ENCODE measurements at places on chromosomes 7 and 10.

DNA sequence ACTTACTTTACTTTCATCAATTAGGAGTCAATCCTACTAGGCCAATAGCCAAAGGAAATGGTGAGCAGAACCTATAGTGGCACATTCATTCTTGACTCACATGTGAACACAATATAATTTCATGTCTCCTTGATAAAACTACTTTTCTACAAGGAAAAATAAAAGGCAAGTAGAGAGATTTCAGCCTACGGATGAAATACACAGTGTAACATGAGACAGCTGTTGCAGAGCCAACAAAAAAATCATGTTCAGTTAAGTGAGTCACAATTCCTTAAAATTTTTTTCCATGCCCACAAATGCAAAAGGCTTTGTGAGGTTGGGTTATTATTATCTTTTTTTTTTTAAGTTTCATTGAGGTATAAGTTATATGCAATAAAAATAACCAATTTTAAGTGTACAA lies 54.8 kb downstream of the GPR141 start:
- no peak for DNase-seq

DNA sequence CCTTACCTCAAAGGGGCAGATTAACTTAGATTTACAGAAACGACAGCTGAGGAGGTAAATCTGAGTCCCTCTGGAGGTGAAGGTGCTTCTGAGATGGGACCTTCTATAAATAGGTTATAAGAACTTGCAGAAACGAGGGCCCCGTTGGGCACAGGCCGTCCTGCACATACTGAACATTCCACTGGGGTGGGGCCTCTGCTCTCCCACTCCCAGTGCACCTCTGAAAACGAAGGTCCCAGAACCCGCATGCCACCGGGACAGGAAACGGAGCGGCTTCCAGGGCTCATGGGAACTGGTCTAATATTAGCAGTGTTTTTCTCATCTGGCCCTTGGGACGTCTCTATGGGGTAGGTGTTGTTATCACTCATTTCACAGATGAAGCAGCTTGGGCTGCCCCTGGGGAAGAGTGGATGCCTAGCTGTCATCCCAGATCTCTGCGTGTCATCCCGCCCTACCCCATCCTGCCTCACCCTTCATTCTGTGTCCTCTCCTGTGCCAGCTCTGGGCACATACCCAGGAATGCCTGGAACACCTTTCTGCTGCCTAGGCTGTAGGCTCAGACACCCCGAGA lies 19.6 kb downstream of the C10orf62 start:
- DNase-seq, result no peak

GRCh38 chr10:37703833-37704382 lies 153.5 kb downstream of the ZNF248 start:
- DNase-seq, result no peak

GRCh38 chr10:80485946-80486764 lies 32.0 kb downstream of the TSPAN14 start:
- no peak for DNase-seq

DNA sequence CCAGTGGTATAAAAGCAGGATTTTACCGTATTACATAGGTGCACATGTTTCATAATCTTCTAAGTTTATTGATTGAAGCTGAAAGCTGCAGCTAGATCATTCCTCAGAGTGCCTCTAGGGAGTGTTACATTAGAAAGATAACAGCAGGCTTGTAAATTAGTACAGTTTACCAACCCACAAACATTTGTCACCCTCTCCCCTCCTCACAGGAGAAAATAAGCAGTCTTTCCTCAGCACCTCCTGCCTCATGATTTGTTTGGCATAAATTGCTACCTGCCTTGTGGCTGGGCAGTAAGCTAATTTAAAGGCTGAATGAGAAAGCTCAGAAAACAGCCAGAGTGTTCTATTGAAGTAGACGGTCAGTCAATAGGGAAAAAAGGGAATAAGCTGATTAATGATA lies 74.2 kb downstream of the NXPH1 start:
- no peak for DNase-seq

- no peak for DNase-seq
These were observed 58.9 kb downstream of the CLRN3 start for GRCh38 chr10:127833804-127834203.

- no peak for DNase-seq
These were observed 13.5 kb downstream of the OR9A2 start for GRCh38 chr7:143013473-143013872.

DNA sequence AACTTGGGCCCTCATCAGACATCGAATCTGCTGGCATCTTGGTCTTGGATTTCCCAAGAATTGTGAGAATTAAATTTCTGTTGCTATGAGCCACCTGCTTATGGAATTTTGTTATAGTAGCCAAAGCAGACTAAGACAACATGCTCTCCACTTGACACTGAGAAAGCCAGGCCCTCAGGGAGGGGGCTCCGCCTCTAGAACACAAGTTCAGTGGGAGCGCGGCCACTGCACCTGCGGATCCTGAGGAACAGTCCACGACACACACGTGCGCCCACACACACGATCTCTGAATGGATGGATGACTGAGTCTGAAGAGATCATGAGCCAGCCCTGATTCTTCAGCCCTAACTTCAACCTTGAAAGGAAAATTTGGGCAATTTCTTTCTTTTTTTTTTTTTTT lies 73.7 kb downstream of the CTBP2 start:
- no peak for DNase-seq

- no peak for DNase-seq
These were observed 186.7 kb downstream of the PCLO start for GRCh38 chr7:82975811-82976468.

- DNase-seq, result no peak
These were observed 430.9 kb downstream of the ACTR3B start for GRCh38 chr7:153190452-153190851.

DNA sequence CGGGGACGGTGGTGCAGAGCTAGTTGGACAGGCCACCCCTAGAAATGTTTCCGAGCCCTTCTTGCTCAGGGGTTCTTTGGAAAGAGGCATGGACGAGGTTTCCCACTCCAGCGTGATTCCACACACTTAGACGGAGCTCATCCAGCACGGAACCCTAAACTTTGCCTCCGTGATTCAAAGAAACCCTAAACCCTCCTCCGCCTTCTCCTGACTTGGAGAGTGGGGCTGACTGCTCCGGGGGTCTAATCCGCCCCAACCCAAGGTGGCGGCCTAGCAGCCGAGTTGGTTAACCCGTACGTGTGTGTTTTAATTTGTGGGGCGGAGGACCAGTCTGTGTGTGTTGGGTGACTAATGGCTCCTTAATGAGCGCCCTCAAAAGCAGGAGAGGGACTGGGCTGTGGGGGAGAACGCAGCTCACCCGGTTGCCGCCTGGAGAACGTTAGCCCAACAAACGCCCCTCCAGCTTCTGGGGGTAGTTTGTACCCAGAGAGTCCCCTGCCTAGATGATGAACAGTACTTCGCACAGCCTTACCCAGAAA lies 3.8 kb downstream of the NEUROG3 start:
- DNase-seq, result no peak

GRCh38 chr10:63114031-63114814 lies 18.9 kb upstream of the NRBF2 start:
- no peak for DNase-seq

DNA sequence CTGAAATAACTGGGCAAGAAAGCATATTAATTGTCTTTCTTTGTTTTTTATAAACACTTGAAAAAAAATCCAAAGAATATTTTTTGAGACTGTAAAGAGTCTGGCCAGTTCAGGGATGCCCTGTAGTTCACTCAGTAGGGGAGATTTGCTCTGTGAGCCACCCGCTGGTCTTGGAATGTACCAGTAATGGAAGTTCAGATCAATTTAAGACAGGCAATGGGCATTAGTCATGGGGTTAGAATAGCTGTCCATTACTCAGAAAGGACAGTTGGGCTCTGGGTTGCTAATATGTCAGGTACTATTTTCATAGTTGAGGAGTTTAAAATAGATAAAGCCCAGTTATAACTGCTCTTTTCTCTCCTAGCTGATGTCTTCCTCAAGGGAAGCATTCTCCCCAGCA lies 38.7 kb downstream of the A1CF start:
- DNase-seq, result no peak

DNA sequence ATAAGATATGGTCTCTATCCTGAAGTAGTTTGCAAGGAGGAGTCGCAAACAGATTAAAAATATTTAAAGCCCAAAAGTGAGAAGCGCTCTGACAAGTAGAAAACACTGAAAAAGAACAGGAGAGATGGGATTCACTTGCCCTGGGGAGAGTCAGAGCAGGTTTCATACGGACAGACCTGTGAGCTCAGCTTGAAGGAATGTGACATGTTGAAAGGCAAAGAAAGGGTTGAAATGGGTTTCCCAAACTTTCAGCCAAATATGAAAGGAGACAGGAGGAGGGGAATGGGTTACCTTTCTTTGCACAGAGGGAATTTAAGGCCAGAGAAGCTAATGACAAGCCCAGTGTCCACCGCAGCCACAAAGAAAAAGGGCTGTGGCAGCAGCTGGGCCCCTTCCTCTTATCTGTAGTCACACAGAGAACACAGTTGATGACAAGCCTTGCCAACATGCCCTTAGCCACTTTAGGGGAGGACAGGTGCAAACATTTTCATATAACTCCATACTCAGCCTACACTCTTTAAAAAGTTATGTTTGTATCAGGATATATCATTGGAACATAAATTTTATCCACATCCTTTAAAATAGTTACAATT lies 14.9 kb downstream of the HOXA1 start:
- no peak for DNase-seq

- DNase-seq, result no peak
These were observed 94.6 kb upstream of the FAM180A start for GRCh38 chr7:135843214-135843613.

GRCh38 chr10:6563731-6564130 lies 16.3 kb downstream of the PRKCQ start:
- no peak for DNase-seq

DNA sequence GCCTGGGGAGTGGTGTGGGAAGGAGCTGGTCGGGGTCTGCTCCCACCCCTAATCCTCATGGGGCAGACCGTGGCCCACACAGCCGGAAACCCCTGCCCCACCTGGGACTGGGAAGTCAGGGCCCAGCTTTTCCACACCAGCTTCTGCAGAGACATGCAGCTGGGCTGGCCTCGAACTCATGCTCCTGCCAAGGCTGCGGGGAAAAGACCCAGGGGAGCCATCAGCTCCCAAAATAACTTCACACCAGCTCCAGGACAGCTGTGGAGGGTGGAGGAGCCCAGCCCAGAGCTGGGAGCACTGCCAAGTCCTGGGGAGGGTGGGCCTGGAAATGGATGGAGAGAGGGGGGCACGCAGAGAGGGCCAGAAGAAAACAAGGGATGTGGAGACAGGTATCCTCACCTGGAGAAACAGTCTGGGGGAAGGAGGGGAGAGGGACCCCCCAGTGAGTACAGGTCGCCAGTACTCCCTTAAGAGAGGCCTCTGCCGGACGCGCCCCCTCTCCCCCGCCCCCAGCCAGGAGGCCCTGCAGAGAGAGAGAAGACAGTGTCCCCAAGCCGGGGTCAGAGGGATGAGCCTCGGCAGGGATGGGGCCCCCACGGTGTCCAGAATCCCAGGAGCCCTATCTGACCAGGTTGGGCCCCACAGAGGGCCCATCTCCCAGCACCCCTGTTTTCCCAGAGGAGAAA lies 11.5 kb upstream of the GRIFIN start:
- DNase-seq, result no peak

DNA sequence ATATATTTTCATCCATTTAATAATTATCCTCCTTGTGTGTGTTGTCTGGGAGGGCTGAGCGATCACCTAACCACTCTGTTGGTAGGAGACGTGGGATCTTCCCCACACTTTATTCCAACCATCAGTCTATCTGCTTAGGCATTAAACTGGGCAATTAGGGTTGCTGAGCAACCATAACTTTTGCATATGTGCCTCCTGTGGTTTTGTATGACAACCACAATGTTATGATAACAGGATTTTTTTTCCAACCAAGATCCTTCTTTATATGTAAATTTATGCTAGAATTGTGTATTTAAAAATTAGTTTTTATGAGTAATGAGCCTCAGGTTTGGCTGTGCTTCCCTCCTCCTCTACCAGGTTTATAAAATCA lies 495.0 kb upstream of the MGMT start:
- DNase-seq, result no peak

DNA sequence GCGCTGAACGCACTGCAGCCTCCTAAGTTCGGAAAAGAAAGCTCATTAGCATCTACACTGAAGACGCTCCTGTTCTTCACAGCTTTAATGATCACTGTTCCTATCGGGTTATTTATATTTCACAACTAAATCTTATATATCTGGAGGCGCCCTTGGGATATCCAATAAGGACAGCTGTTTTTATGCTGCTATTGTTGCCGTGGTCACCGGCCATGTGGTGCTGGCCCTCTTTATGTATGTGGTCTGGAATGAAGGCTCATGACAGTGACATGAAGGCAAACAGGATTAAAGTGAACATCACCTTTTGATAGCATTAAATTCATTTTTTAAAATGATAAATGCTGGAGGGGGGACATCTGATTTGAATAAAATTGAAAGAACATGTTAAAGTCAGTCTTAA lies 8.8 kb downstream of the BLVRA start:
- no peak for DNase-seq

GRCh38 chr10:15172306-15172840 lies 3.9 kb upstream of the NMT2 start:
- no peak for DNase-seq

DNA sequence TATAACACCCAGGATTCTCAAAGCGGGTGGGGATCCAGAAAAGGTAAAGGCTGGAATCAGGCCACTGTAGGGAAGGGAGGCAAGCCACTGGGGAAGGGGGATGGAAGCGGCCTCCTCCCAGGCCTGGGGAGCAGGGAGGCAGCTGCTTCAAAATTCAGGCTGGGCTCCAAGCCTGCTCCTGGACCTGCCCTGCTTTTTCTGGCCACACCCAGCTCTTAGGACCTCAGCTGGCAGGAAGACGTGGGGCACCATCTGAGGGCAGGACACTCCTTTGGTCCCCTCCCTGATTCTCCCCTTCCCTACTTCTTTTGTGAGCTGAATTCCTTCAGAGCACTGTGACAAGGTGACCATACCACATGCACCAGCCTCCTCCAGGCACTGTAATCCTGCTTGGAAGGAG lies 4.6 kb upstream of the LBX1 start:
- no peak for DNase-seq

DNA sequence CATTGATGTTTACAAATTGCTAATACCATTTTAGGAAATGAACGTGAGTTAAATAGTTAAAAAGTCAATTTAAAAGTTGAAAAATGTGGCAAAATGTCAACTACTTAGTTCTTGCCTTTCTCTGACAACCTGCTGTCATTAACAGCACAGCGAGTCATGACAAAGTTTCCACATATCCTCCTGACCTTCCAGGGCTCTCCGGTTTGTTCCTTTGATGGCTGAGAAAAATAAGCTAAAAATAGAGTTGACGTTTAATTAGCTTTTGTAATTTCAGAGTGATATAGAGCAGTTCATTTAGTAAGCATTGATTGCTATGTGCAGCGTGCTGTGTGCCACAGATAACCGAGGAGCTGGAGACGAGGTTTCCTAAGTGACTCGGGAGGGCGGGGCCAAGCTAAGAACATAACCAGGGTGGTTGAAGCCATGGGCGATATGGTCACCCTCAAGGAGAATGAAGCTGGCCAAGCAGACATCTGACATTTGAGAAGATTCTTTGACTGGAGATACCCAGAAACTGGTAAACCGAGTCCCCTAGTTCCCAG lies 47.9 kb downstream of the OGDH start:
- DNase-seq, result no peak

DNA sequence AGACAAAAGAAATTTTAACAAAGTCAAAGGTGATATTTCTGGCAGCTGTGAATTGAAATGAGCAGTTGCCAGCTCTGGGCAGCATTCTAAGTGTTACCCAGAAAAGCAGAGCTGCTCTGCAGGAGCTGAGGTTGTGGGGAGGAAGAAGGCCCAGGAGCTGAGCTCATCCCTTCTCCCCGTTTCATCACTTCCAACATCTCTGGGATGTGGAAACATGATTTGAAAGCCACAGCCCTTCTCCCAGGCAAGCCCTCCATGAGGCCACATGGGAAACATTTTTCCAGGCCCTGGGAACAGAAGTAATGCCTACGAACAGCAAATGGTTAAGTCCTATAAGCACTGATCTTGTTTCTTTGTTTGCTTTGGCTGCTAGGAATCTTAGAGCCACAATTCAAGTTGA lies 10.9 kb upstream of the DMBT1 start:
- DNase-seq, result no peak
